ENCODE measurements at places on chromosomes 3 and 15. TPM values are rescaled to one million over a fixed set of nuclear protein-coding genes. Genes with fewer than 3 reads are reported as not detected.

CHRNA7 gene
- 0.23 TPM for total RNA-seq

SLC28A2 gene
- not detected for total RNA-seq

TNFAIP8L3 gene
- total RNA-seq: 17.0 TPM

PLSCR4 gene
- total RNA-seq: 37.3 TPM

COL6A5 gene
- 0.32 TPM for total RNA-seq

CDCP1 gene
- 78.3 TPM for total RNA-seq

CCR5 gene
- total RNA-seq: not detected

WDR93 gene
- total RNA-seq: 0.31 TPM

THBS1 gene
- 85.7 TPM for total RNA-seq

IGSF10 gene
- total RNA-seq: 1.2 TPM

GNAT1 gene
- 0.64 TPM for total RNA-seq

FOXB1 gene
- total RNA-seq: not detected

FEZF2 gene
- total RNA-seq: not detected

GRCh38 chr15:84914909-84915605 is 30.6 kb downstream of the SLC28A1 start:
- H3K27ac ChIP-seq: peak overlapping the region; percentile 61
- no peaks in the 10 kb centered on the region for H3K27me3 ChIP-seq
- H3K4me1 ChIP-seq: peaks cover 43% of the 10 kb centered on the region
- no peaks in the 10 kb centered on the region for H3K36me3 ChIP-seq
- peak; percentile 81 for DNase-seq

- no peak overlapping the region for H3K4me3 ChIP-seq
- H3K27ac ChIP-seq: no peak overlapping the region
- H3K4me1 ChIP-seq: no peaks in the 10 kb centered on the region
- no peaks in the 10 kb centered on the region for H3K36me3 ChIP-seq
- DNase-seq: no peak
Observed at GRCh38 chr15:77557144-77557543, 75.6 kb downstream of the LINGO1 start.

DNA sequence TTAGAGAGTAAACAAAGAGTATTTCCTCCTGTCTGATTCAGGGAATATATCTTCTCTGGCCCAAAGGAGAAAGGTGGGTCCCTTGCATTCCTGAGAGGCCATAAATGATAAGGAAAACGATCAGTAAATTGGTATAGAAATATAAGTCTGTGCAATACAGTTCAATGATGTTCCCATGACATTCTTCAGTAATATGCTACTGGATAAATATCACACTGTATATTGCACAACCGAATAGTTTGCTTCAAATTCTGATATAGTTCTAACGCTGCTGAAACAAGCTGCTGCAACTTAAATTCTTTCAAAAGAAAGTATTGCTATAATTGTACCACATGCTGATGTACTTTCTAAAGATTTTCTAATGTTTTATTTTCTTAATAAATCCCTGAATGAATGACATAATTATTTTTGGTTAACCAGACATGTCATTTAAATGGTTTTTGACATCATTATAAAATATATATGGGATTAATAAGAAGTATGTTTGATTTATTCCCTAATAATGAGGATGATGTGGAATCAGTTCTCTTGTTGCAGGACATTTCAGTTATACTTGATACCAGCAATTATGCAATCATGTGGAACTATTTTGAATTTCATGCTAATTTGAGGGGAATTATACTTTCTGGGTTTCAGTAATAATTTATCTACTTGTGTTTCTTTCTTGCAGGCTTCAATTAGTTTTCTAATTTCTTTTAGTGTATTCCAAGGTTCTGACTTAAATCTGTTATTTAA is 44.9 kb downstream of the FGF7 start:
- peak overlapping the region; percentile 15 for H3K27ac ChIP-seq
- no peaks in the 10 kb centered on the region for H3K4me1 ChIP-seq
- no peaks in the 10 kb centered on the region for H3K36me3 ChIP-seq
- no peak for DNase-seq
- peak overlapping the region; percentile 14 for H3K4me3 ChIP-seq

DNA sequence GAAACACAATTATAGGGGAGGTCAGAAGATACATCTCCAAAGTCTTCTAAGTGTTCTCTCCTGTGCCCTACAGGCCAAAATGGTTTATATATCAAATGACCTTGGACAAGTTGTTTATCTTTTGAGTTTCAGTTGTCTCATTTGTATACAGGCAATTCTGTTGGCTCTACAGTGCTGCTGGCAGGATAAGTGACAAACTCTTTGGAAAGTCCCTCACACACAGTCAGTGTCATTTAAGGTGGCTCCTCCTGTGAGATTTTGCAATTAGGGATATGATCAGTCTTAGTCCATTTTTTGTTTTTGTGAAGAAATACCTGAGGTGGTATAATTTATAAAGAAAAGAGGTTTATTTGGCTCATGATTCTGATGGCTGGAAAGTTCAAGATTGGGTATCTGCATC is 1035.8 kb upstream of the CFAP20DC start:
- H3K36me3 ChIP-seq: no peaks in the 10 kb centered on the region
- no peak for DNase-seq
- no peaks in the 10 kb centered on the region for H3K27me3 ChIP-seq
- no peak overlapping the region for H3K27ac ChIP-seq

GRCh38 chr15:81031203-81031602 is 30.5 kb downstream of the TLNRD1 start:
- peaks cover 18% of the 10 kb centered on the region for H3K4me1 ChIP-seq
- DNase-seq: no peak
- no peak overlapping the region for H3K4me3 ChIP-seq
- H3K36me3 ChIP-seq: no peaks in the 10 kb centered on the region

- no peak overlapping the region for H3K4me3 ChIP-seq
- no peaks in the 10 kb centered on the region for H3K36me3 ChIP-seq
Observed at GRCh38 chr3:30370681-30371271, 235.6 kb upstream of the TGFBR2 start.

DNA sequence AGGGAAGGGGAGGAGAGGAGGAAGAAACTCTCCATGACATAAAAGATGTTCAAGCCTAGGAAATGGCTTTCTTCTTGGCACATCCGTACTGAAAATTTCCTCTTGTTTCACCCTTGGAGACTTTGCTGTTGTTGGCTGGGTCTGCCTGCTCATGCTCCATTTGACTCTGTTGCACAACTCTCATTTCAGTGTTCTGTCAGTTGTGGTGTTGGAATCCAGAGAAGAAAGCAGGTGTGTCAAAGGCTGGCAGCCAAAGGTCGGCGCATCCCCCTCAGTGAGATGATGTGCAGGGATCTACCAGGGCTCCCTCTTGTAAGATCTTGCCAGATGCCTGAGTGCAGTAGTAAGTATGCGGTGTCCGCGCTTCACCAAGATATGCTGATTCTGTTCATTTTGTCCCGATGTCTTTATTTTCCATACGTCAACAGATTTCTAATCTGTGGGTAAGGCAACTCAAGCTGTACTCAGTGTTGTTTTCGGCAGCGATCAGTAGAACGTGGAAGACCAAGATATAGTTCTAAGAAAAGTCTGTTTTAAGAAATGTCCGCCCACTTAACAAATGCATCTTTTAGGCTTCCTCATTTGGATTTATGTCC is 265.2 kb upstream of the GOLGA6L4 start:
- H3K4me3 ChIP-seq: no peak overlapping the region
- H3K4me1 ChIP-seq: no peaks in the 10 kb centered on the region
- no peak for DNase-seq
- no peak overlapping the region for H3K27ac ChIP-seq
- no peaks in the 10 kb centered on the region for H3K36me3 ChIP-seq

GRCh38 chr15:74525309-74525708 is 15.7 kb upstream of the ARID3B start:
- no peak overlapping the region for H3K4me3 ChIP-seq
- H3K27ac ChIP-seq: no peak overlapping the region
- H3K4me1 ChIP-seq: peaks cover 6% of the 10 kb centered on the region
- no peak for DNase-seq
- H3K36me3 ChIP-seq: no peaks in the 10 kb centered on the region

GRCh38 chr15:62809115-62809967 is 233.2 kb upstream of the TPM1 start:
- no peak overlapping the region for H3K27ac ChIP-seq
- H3K4me1 ChIP-seq: no peaks in the 10 kb centered on the region
- H3K27me3 ChIP-seq: no peaks in the 10 kb centered on the region
- H3K4me3 ChIP-seq: no peak overlapping the region
- H3K36me3 ChIP-seq: peaks cover 33% of the 10 kb centered on the region
- DNase-seq: no peak

DNA sequence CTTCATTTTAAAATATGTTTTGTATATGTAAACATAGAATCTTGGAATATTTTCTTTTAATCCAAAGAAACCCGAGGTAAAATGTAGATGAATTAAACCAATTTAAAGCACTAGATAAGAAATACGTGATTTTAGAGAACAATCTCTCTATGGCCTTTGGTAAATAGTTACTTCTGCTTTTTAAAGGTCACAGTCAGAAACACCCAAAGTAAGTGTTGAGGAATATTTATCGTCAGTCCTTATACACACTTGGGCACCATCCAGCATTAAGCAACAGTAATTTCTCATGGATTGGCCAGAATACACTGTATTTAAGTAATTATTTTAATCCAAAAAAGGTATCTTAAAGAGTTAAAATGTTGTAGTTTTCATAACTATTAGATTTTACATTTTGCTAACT is 713.2 kb downstream of the NLGN1 start:
- H3K36me3 ChIP-seq: no peaks in the 10 kb centered on the region
- H3K27ac ChIP-seq: no peak overlapping the region
- H3K4me1 ChIP-seq: no peaks in the 10 kb centered on the region
- DNase-seq: no peak

DNA sequence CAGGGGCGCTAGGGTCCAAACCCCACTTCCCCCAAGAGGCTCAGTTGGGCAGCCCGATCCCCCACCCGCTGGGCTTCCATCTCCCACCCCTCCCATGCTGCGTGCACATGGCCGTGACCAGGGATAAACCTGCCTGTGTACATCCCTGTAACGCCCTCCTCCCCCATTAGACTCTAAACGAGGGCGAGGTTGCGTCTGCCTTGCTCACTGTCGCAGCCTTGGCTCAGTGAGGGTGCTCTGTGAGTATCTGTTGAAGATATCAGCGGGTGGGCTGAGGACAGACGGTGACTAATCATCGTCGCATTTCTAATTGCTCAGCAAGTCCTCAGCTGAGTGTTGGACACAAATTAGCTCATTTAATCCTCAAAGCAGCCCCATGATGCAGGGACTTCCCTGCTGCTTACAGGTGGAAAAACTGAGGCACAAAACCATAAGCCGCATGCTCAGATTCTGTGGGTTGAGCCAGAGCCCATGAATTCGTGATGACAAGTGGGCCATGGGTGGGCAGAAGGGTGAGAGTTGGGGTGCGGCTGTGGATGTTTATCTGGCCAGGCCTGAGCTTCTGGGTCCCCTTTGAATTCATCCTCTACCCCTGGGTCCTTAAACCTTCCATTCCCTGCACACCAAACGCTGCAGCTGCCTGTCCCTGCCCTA is 26.0 kb downstream of the FBLN2 start:
- peaks cover 48% of the 10 kb centered on the region for H3K4me1 ChIP-seq
- H3K4me3 ChIP-seq: no peak overlapping the region
- H3K36me3 ChIP-seq: no peaks in the 10 kb centered on the region
- no peaks in the 10 kb centered on the region for H3K27me3 ChIP-seq
- no peak for DNase-seq

DNA sequence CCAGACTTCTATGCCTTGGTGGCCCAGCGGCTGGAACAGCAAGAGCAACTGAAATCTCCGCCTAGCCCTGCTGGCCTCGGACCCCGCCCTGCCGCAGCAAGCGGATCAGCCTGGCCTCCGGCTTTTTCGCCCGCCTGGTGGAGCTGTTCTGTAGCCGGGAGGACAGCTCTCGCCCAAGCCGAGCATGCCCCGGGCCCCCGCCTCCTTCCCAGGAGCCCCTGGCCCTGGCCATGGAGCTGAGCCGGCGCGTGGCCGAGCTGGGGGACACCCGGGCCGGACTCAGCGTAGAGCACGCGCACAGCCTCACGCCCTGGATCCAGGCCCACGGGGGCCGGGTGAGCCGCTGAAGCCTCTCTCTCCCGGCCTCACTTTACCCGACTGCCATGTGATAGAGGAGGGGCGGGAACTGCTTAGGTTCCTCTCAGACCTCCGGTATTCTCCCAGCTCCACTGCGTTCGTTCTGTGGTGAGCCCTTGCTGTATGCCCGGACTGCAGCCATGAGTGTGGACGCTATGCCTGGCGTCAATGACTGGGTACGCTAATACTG is 24.1 kb upstream of the MRPL3 start:
- peaks cover 32% of the 10 kb centered on the region for H3K27me3 ChIP-seq
- peak overlapping the region; percentile 35 for H3K4me3 ChIP-seq
- DNase-seq: no peak
- H3K4me1 ChIP-seq: peaks cover 3% of the 10 kb centered on the region
- no peaks in the 10 kb centered on the region for H3K36me3 ChIP-seq
- no peak overlapping the region for H3K27ac ChIP-seq

DNA sequence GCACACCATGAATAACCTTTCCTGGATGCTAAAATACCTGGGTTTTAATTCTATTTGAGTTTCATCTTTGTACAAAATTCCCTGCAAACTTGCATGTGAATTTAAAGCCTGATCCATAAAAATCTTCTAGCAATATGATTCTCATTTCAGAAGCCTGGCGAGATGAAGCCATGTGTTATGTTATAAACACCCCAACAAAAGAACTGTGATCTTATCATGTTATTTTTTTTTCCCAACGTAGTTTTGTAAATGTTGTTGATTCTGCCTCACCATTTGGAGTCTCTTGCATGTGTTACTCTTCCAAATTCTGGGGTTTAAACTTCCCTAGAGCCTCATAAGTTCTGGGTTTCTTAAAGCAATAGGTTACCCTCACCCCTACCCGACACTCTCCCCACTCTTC is 428.1 kb upstream of the DPH6 start:
- H3K27me3 ChIP-seq: no peaks in the 10 kb centered on the region
- no peaks in the 10 kb centered on the region for H3K4me1 ChIP-seq
- no peak for DNase-seq
- H3K36me3 ChIP-seq: no peaks in the 10 kb centered on the region
- H3K4me3 ChIP-seq: no peak overlapping the region
- H3K27ac ChIP-seq: no peak overlapping the region

DNA sequence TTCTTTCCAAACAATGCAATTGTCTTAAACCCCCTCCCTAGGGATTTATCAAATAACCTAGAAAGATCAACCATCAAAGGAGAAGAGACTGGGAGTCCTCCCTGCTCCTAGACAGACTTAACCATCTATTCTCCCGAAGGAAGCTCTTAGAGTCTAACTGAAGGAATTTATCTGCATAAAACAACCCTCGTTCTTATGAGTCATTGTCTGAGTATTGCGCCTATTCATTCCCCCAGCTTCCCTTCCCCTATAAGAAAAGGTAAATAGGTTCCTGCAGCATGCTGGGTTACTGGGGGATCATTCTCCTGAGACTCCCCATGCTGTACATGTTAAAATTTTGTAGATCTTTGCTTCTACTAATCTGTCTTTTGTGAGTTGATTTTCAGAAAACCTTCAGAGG is 412.7 kb downstream of the OCA2 start:
- no peaks in the 10 kb centered on the region for H3K36me3 ChIP-seq
- no peak overlapping the region for H3K27ac ChIP-seq
- H3K4me1 ChIP-seq: no peaks in the 10 kb centered on the region
- DNase-seq: no peak

- peaks cover 6% of the 10 kb centered on the region for H3K36me3 ChIP-seq
- no peak overlapping the region for H3K27ac ChIP-seq
- peaks cover 9% of the 10 kb centered on the region for H3K4me1 ChIP-seq
- H3K4me3 ChIP-seq: no peak overlapping the region
Observed at GRCh38 chr3:114958930-114959329, 188.2 kb downstream of the ZBTB20 start.

Measured in suprapubic skin (tissue), 4 donors.